ENCODE measurements at places on chromosomes 13 and 19. TPM values are rescaled to one million over a fixed set of nuclear protein-coding genes. Genes with fewer than 3 reads are reported as not detected.

The MED16 gene
- total RNA-seq, result 66.9 TPM

The MBD3L2 gene
- total RNA-seq, result not detected

The PCP2 gene
- total RNA-seq, result 4.7 TPM

The TEX29 gene
- total RNA-seq, result 0.92 TPM

The ZNF730 gene
- total RNA-seq, result 0.20 TPM

GRCh38 chr19:27776524-27776923 lies 1436.4 kb downstream of the UQCRFS1 start:
- DNase-seq, result no peak

- no peak for DNase-seq
Measured at GRCh38 chr19:31073485-31074198, 275.6 kb downstream of the TSHZ3 start.

GRCh38 chr19:8257052-8257443 lies 47.9 kb downstream of the CERS4 start:
- DNase-seq, result no peak

Data from mucosa of gallbladder (tissue), 1 donor.